ENCODE measurements at places on chromosomes 3 and 15.

DNA sequence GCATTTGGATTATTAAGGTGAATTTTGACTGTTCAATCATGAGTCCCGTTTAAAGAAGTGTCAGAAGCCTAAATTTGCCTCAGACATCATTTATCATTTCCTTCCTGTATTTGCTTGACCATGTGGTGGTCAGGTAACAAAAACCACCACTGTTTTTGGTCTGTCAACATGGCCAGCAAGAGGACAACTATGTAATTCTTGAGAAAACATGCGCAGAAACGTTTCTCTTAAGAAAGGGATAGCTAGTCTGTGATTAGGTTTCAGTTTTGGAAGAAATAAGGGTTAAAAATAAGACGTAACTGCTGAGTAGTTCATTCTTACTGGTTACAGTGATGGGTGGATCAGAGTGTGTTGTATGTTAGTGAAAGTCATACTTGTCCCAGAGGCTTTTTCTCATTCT is 204.5 kb downstream of the AKAP13 start:
- DNase-seq = no peak

DNA sequence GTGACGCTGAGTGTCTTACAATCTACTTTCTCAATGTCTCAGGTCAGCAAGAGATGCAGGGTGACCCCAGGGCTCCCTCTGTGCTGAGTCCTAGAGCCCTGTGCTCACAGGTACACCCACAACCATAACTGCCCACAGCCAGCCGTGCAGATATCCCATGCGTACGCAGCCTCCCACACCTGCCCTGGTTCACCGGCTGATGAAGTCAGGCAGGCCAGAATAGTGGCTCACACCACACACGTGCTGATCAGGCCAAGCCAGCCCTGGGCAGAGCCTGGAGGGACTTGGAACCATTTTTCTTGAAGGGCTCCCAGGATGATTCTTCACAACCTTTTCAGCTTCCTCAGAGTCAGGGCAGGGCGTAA is 63.6 kb upstream of the RPL32 start:
- DNase-seq = no peak

DNA sequence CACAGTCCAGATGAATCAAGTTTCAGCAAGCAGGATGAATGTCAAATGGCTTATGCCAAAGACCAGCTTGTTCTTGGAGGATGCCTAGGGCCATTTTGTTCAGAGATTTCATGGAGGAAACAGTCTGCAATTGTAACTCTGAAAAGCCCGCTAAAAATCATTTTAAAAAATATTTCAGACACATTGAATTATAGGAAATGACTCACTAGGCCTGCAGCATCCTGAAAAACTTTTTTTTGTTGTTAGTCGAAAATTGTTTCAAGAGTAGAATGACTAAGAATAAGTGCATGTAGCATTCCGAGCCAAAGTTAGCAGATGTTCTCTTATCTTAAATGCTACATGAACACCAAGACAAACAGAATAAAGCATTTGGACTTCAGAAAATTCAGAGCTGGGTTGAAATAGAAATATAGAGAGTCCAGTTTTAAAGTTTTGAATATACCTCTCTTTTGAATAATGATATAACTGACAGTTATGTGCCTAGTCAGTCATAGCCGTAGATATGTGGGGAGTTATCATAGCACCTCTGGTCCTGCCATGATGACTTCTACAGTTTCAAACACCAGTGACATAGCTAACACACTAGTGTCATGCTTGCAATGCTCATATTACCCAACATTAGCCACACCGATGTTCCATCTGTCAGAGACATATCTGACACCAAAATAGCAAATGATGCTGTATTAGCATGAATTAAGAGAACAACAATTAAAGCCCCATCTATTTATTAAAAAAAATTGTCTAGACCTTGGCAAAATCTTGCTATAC is 1462.8 kb upstream of the GBE1 start:
- DNase-seq = no peak

- no peak for DNase-seq
Observed at GRCh38 chr3:138389841-138390581, 41.6 kb downstream of the MRAS start.

DNA sequence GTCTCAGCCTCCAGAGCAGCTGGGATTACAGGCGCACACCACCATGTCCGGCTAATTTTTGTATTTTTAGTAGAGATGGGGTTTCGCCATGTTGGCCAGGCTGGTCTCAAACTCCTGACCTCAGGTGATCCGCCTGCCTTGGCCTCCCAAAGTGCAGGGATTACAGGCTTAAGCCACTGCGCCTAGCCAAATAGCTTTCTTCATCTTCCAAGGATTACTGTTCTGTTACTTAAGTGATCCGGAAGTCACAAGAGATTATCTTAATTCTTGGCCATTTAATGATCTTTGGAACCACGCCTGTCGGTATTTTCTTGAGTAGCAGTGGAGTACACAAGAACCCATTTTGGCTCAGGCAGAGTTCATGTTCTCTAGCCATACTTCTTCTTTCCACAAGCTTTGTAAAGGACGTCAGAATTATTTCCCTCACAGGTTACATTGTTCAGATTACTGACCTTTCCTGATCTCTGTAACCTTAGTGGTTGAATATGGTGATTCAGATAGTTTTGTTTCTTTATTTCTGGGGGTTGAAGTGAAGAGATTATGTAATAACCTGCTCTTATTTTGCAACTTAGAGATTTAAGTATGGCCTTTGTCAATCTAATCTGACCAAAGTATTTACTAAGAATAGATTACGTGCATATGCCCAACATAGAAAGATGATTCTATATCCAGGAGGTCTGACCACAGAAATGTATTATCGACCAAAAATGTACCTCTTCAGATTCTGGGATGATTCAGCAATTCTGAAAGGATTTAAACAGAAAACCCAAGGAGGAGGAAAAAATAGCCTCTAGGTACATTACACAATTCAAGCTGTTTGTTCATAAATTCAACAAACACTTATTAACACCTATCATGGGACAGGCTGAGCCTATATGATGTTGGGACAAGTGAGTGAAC is 132.2 kb downstream of the GREM1 start:
- DNase-seq = no peak

DNA sequence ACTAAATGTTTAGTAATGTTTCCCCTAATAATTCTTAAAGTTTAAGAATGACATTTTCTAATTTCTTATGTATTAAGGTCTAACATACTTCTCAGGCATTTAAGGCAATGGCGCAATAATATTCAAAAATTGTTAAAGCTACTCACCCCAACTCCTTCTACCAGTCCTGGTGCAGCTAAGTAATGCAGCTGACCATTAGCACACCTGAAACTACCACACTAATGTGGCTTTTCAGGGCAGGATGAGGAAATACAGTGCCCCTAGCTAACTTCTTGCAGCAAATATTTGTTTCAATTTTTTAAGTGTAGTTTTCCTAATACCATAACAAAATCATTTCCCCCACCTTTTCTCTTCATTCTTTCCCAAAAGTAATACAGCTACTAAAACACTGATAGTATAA is 827.7 kb downstream of the FHIT start:
- no peak for DNase-seq

GRCh38 chr3:137988982-137989381 is 21.0 kb upstream of the CLDN18 start:
- DNase-seq = no peak

DNA sequence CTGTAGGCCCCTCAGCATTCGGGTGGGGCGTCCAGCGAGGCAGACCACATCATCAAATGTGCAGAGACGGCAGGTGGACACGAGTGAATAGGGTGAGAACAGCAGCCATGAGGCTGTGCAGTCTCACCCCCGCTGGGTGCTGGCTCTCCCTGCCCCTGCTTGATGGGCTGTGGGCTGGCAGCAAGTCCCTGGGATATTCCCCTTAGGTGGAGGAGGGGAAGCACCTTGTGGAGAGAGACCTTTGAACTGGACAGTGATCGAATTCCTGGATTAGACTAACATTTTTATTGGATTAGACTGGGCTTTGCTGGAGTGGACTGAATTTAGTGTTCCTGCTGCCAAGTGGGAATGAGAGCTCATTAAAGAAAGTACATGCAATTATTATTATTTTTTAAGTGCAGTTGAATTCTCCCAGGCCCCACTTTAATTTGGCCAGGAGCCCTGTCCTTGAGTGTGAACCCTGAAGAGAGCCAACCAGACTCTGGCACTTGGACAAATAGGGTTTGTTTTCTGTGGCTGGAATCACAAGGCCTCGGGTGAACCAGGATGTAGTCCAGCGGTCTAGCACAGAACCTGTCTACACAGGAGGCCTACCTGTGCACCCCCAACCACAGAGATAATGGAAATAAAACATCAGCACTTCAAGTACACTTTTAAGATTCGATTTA is 193.1 kb downstream of the ABHD5 start:
- no peak for DNase-seq

DNA sequence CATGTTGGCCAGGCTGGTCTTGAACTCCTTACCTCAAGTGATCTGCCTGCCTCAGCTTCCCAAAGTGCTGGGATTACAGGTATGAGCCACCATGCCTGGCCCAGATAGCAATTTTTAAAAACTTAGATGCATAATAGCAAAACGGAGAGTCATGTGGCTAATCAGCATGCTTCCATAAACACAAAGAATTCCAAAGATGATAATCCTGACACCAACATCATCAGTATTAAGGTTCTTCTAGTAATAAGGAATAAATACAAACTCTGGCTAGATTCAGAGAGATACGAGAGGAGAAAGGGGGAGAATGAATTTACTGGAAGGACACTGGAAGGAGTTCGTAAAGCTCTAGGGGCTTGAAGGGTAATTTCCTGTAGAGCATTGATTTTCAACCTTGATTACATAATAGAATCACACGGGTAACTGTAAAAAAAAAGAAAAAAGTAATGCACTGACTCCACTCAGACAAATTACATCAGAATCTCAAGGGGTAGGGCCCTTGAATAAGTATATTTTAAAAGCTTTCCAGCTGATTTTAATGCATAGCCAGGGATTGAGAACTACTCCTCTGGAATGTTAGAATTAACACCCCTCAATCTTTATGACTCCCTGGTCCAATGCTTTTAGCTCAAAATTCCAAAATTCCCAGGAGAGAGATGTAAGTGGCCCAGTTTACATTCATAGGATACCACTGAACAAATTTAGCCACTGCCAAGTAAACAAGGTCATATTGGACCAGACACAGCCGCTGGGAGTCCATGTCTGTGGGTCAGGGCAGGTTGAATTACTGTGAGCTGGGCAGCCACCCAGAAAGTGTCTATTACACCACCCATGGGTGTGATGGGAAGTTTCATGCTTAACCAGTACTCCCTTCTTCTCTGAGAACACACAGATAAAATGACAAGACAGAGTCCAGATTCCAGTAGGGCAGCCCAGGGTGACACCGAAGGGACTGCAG is 243.9 kb downstream of the TBL1XR1 start:
- DNase-seq = no peak

- no peak for DNase-seq
Observed at GRCh38 chr3:189630767-189631372, 319 bp upstream of the TP63 start.

DNA sequence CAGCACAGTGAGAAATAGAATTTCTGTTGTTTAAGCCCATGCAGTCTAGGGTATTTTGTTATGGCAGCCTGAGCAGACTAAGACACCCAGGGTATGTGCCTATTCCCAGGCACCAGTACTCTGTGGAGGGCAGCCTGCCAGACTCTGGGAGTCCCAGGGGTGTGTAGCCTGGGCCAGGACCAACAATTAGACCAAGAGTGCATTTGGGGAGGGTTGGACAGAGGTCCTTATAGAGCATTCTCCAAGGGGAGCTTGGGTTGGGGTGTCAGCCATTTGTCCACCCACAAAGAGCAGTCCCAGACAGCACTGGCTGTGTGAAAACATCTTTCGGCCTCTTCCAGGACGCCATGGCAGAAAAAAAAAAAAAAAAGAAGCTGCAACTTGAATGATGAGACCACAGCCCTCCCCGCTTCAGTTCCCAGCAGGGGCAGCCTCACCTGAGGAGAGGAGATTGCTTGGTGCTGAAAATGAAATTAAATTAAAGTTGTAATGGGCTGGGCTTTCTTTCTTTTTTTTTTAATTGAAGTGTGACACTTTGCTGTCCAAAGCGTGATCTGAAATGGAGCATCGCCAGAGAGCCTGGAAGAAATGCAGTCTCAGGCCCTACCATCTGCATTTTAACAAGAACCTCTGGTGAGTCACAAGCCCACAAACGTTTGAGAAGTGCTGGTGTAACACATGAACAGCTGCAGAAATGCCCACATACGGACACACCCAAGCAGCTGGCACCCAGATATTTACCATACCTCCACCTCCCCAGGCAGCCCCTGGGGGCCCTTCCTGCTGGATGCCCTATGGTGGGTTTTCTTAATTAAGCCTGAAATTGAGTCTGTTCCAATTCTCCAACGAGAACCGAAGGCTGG is 21.3 kb upstream of the CAV3 start:
- DNase-seq = no peak

- DNase-seq = no peak
Observed at GRCh38 chr15:38275959-38276358, 23.3 kb downstream of the SPRED1 start.

- DNase-seq = no peak
Observed at GRCh38 chr3:183845608-183846288, 20.4 kb upstream of the MAP6D1 start.

GRCh38 chr3:152915695-152916094 is 80.8 kb downstream of the P2RY1 start:
- DNase-seq = no peak

- no peak for DNase-seq
Observed at GRCh38 chr15:58139989-58140522, 1.9 kb downstream of the AQP9 start.

GRCh38 chr3:58683466-58683865 is 16.9 kb upstream of the FAM3D start:
- no peak for DNase-seq

DNA sequence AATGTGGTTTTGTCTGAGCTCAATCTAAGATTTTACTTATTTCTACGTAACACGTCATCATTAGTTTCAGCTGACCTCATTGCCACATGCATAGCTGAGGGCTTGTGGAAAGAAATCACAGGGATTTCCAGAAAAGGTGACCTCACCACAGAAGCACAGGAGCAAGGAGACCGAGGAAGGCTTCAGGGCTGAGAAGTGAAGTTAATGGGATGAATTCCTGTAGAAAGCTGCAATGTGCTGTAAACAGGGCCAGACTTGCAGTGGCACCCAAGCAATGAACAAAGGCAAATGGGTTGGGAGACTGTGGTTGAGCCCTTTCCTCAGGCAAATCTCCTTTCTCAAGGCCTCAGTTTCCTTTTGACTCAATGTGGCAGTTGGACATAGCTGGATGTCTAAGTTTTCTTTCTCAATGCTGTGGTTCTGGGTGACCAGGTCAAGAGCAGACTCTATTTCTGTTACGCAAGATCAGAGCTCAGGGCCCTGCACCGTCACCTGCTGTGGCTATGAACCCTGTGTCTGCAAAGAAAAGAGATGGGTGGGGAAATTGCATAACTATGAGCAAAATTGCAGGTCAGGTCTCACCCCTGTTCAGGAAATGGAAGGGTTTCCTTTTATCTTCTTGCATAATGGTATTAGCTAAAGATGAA is 252.2 kb upstream of the TBL1XR1 start:
- no peak for DNase-seq

- DNase-seq = no peak
Observed at GRCh38 chr15:49424954-49425353, 1.9 kb downstream of the FGF7 start.

DNA sequence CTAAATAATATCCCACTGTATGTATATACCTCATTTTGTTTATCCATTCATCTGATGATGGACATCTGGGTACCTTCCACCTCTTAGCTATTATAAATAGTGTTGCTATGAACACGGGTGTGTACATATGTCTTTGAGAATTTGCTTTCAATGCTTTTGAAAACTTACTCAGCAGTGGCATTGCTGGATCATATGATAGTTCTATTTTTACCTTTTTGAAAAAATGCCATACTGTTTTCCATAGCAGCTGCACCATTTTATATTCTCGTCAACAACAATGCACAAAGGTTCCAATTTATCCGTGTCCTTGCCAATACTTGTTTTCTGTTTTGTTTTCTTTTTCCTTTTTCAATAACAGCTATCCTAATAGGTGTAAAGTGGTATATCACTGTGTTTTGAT is 77.1 kb downstream of the PEAK1 start:
- no peak for DNase-seq

GRCh38 chr15:27449941-27450340 is 479.0 kb downstream of the GABRG3 start:
- DNase-seq = no peak
